Activated T-helper 1 cell treated with anti-CD3 and anti-CD28 coated beads, Interleukin-12 subunit alpha, Interleukin-12 subunit beta, Interleukin-2, Interleukin-4 antibody, amounts not matched to agents 30 ng/mL and 10 ng/mL and 1 ng/mL, durations not matched to agents 14 hours and 24 hours and 36 hours (primary cell): ENCODE measurements at places on chromosomes 11 and 22.

DNA sequence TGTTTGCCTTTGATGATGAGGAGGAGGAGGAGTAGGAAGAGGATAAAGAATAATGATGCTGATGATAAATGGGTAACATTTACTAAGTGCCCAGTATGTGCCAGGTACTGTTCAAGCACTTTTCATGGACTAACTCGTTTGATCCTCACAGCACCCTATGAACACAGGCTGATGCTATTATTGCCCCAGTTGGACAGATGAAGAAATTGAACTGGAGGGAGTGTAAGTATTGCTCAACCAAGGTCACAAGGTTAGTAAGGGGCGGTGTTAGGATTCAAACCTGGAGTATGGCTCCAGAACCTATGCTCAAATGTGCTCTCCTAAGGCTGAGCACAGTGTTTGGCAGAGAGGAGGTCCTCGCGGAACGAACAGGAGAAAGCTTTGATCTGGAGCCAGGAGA, 78.6 kb downstream of the SYN3 start:
- DNase-seq: no peak

DNA sequence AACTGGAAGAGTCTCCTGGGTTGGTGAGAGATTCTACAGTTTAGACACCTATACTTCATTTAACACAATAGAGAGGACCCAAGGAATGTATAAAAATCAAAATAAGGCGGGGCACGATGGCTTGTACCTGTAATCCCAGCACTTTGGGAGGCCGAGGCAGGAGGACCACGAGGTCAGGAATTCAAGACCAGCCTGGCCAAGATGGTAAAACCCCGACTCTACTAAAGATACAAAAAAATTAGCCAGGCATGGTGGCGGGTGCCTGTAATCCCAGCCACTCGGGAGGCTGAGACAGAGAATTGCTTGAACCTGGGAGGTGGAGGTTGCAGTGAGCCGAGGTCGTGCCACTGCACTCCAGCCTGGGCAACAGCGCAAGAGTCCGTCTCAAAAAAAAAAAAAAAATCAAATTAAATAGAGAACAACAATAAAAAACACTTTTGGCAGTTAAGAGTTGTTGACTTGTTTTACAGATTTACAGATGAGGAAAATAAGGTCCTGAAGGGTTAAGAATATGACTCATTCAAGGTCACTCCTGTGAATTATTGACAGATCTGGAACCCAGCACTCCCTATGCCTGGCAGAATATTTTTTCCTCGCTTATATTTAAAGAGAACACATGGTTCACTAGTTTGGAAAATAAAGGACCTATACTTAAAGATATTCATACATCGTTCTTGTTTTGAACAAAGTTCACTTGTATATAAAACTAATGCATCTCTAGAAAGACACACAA, 5.2 kb downstream of the LGR4 start:
- no peak for DNase-seq

DNA sequence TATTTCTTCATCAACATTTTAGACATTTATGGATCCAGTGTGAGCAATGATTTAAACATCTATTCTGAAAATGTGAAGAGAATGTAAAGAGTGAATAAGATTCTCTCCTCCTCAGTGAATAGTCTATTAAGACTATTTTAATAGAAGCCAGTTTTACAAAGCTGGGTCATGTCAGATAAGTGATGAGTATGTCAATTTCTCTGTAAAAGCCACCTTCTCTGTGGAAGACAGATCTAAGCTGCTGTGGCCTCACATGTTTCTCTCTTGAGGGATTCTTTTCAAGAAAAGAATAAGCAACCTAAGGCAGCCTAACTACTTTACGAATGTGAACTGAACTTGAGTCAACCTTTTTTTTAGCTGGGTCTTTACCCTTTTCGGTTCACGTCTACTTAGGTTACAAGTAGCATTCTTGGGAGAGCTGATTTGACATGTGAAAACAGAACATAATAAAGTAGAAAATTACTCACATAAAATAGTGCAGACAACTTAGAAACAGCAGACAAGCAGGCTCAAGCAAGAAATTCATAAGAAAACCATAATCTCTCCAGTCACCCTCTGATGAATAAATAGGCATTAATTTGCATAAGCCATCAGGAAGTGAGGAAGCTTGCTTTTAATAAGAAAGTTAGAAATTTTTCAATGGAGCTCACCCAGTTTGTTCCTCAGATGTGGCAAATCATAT, 9.9 kb downstream of the CTSC start:
- DNase-seq: no peak

GRCh38 chr11:65290448-65291165, 24.1 kb upstream of the CDC42EP2 start:
- no peak for DNase-seq

GRCh38 chr11:125171974-125172373, 7.4 kb downstream of the PKNOX2 start:
- DNase-seq: no peak

DNA sequence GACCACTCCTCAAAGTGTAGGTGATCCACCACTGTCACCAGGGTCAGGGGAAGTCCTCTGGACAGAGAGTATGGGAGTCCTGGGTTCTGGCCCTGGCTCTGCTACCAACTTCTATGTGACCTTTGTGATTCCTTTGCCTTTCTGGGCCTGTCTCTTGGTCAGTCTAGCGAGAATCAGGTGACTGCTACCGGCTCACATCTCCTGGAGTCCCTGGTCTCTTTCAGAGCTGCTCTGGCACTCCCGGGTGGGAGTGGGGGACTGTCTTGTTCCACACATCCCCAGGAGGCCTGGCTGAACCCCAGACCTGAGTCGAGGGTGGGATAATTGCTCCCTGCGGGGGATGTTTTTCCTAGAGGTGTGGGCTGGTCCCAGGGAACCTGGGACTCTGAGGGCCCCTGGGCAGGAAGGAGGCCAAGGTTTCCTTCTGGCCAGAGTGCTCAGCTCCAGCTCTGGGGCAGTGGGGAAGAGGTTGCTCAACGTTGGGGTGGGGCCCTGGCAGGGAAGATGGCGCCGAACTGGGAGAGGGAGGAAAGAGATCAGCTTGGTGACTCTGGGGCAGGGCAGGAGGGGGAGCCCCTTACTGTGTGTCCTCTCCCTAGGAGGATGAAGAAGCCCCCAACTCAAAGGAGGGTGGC, 2.1 kb downstream of the SOX10 start:
- DNase-seq: no peak

DNA sequence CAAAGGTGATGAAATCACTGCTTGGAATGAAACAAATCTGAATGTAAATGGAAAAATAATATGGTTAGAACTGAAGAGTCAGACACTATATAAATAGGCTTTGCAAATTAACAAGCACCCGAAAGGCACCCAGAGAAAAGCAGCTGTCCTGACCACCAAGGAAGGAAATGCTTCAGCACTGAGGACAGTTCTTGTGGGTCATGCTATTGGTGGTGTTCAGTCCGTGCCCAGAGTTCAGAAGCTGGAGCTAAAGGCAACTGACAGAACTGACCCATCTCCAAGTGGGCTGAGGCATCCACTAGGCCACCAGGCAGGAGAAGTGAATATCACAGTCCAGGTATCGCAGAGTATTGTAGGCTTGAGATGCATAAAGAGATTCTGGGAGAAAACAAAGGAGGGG, 208.9 kb downstream of the OPCML start:
- DNase-seq: no peak

DNA sequence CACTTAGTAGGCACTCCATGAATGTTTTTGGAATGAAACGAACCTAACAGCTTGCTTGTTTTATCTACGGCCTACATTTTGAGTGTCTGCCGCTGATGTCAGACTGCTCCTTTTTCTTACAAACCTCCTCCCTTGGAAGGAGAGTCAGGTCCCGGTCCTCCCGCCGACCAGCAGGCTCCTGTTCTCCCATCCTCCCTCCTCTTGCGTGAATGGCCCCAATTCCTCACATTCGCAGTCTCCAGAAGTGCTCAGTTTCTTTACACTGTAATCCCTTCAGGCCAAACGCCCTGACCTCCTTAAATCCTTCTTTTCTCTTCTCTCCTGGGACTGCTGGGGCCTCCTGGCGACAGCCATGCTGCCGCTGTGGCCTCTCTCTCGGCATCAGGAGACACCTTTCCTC, 82.6 kb upstream of the CSNK2A3 start:
- DNase-seq: no peak

DNA sequence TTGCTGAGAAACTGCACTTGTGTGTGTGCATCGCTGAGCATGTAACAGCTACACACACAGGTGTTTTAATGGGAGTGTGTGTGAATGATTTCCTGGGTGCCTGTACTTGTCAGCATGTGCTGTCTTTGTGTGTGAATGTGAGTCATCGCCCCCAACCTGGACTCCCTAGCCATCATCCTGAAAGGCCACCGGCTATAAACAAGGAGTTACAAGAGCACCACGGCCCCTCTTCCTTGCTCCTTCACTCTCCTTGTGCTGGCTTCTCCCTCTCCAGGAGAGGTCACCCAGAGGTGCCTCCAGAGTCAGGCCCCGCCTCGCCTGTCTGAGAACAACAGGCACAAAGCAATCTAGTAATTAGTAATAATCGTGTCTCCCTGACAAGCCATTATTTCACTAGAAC, 419.2 kb downstream of the BUD13 start:
- DNase-seq: no peak

- no peak for DNase-seq
Observed at GRCh38 chr11:6625156-6625831, 6.1 kb upstream of the TPP1 start.

- no peak for DNase-seq
Observed at GRCh38 chr11:57275582-57275981, 38.5 kb upstream of the APLNR start.

DNA sequence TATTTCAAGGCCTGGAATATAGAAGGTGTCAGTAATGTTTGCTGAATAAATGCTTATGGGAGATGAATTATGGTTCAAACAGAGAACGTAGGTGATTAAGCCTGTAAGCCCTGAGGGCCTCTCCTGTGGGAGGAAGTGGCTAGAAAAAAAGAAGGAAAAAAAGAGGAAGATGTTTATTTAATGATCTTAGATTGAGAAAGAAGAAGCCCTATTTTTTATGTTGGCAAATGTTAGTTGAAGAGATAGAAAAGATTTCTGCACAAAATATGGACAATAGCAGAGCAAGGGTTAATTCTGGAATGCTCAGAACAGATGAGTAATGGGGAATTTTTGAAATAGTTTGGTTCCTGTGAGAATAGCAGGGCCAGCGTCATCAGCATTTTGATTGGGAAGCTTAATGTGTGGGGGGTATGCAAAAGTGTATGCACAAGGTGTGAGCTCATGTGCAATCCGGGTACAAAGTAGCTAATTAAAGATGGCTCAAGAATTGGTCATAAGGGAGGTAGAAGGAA, 95.7 kb downstream of the TEAD1 start:
- DNase-seq: no peak

- no peak for DNase-seq
Observed at GRCh38 chr11:73367482-73368024, 8.6 kb upstream of the RELT start.

GRCh38 chr22:28232204-28232603, 313.1 kb upstream of the PITPNB start:
- DNase-seq: no peak

DNA sequence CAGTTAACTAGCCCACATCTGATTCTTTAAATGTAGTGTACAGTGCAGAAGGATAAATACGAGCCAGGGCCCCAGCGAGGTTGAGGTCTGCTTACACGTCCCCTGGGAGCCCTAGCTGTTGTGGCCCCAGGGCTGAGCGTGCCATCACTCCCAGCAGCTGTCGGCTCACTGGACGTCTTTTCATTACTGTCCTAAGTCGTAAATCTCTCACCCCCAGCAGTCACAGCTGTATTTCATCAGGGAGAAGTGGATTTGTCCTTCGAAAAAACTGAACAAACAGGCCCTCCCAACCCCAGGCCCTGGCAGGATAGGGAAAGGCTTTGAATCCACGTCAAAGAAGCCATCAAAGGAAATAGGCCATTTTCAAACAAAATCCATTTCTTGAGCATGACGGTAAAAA, 110.4 kb upstream of the CSNK2A3 start:
- no peak for DNase-seq

GRCh38 chr11:75562048-75562835, at the start of gene SERPINH1:
Gene SERPINH1, plus strand, starts transcription at chr11:75562253. Its CDS starts 4,097 bp downstream, at chr11:75566350.
- DNase-seq: peak; percentile 61

DNA sequence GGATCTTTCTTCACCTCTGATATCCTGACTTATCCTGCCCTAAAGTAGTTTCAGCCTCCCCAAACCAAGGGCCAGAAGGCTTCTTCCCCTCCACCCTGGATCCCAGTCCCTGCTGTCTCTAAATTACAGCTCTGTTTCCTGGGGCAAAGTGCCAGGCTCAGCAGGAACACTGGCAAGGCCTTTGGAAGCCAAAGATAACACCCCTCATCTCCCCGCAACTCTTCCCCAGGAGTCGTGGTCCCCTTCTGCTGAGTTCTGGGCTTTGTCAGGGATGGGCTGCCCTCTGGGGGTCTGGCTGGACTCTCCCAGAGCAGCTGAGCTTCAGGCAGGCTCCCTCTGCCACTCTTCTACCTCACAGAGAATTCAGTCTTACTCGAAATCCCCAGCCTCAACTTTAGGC, 53.8 kb upstream of the AMPD3 start:
- no peak for DNase-seq

GRCh38 chr11:123054301-123055065, 7.5 kb downstream of the HSPA8 start:
- no peak for DNase-seq

DNA sequence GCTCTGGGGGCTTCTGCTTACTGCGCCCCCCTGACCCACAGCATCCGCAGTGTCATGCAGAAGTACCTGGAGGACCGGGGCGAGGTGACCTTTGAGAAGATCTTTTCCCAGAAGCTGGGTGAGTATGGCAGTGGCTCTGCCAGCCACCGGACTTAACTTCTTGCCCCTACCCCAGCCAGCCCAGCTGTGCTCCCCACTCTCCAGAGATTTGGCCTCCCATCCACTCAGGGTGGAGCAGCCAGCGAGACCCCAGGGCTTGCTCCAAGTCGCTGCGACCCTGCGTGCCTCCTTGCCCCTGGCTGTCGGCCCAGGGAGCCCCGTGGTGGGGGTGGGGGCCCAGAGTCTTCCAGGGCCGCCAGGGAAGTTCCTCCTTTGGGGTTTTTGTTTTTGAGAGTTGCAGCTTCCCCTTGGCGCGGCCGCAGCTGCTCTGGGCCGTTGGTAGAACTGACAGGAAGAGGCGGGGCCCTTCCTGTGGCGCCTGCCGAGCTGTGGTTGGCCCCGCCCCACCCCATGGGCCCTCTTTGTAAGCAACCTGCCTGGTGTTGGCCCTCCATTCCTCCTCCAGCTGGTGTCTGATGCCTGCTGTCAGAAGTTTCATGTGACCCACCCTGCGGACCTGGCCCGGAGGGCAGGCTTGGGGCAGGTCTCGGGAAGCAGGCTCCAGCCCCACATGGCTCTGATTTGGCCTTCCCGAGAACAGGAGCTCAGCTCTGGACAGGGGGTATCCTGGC, 11.1 kb downstream of the GRK2 start:
- DNase-seq: peak; percentile 87

DNA sequence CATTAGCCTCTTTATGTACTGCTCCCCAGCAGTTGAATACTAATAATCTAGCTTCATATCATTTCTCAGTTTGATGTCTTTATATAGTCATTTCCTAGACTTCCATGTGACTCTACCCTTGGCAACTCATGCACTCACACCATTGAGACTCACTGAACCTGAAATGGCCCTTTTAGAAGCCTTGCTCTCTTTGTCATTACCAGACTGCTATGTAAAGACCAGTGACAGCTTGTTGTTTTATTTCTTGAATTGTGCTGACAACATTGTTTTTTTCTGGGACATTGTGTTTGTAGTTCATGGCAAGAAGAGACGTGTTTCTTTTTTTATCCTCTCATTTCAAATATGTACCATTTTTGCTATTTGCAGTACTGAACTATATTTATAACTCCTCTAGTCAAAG, 256.5 kb downstream of the CNTN5 start:
- no peak for DNase-seq
